ENCODE measurements at places on chromosomes 11 and 22.

DNA sequence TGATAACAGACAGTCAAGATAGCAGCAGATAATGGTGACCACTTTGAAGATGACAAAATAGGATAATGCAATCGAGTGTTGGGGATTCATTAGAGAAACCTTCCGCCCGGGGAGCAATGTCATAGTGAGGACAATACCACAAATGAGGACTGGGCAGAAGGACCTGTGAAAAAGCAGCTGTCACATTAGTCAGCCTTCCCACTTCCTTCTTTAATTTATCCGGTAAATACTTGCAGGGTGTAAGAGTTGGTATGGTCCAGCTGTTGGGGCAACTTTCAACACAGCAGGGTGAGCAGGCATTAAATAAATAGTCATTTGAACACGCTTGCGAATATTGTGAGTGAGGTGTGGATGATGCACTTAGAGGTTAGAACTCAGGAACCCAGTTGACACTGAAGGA is 132.5 kb upstream of the KIRREL3 start:
- no peak for DNase-seq

DNA sequence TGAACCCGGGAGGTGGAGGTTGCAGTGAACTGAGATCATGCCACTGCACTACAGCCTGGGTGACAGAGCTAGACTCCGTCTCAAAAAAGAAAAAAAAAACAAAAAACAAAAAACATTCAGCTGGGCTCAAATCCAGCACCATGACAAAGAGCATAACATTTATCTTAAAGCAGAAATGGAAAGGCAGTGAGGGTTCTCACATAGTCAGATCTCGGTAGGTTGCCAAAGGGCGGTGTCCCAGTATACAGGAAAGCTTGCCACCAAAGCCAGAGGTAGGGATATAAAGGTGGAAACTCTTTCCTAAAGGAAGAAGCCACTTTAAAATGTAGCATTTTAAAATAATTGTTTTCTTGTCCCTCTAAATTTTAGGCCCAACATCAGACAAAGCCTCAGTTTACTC is 22.4 kb upstream of the CAPRIN1 start:
- no peak for DNase-seq

DNA sequence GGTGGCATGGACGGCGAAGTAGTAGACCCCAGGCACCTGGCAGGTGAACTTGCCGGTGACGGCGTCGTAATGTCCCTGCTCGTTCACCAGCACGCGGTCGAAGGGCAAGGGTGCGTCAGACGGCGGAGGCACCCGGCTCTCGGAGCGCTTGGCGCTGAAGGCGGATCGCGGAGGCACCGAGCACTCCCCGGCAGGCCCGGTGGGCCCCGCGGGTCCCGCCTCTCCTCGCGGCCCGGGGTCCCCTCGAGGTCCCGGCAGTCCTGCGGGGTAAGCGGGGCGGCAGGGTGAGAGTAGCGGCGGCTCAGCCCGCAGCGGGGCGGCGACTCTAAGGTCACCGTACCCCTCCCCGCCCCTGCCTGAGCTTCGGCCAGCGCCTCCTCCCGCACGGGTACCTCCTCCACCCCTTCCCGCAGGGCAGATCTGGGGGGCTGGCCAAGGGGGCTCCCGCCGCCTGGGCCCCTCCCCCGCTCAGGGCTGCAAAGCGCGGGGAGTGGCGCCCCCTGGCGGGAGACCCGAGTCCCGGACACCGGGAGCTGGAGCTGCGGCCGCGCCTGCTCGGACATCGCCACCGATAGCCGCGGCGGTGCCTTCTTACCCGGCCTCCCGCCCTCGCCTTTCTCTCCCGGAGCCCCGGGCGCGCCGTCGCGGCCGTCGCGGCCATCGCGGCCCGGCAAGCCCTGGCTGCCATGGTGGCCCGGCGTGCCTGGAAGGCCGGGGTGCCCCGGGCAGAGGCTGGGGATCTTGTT is 921 bp downstream of the C1QTNF5 start:
- DNase-seq: peak; percentile 94

DNA sequence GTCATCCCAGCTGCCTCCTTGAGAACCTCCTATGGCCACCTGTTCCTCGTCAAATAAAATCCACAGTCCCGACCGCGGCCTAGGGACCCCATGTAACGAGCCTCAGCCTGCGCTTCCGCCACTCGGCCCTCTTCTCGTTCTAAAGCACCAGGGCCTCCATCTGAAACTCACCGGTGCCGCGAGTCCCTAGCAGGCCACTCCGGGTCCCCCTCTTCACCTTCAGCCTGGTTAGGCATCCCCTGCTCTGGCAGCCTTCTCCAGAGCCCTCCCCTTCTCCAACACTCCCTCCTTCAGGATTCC is 2.4 kb upstream of the SSTR3 start:
- DNase-seq: no peak

DNA sequence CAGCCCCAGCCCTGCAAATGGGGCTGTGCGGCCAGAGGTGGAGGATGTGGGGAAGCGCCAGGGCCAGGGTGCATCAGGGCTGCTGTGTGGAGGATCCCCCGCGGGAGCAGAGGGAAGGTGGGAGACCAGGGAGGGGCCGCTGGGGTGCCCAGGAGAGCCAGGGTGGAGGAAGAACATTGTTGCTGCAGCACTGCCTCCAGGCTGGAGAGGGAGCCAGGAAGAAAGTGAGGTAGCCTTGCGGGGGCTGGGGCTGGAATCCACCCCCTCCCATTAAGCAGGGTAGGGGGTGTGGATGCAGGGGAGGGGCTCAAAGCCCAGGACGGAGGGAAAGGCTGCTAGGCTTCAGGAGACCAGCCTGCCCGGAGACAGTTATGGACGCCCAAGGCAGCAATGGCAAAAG is 15.0 kb downstream of the CABP7 start:
- DNase-seq: peak; percentile 53

DNA sequence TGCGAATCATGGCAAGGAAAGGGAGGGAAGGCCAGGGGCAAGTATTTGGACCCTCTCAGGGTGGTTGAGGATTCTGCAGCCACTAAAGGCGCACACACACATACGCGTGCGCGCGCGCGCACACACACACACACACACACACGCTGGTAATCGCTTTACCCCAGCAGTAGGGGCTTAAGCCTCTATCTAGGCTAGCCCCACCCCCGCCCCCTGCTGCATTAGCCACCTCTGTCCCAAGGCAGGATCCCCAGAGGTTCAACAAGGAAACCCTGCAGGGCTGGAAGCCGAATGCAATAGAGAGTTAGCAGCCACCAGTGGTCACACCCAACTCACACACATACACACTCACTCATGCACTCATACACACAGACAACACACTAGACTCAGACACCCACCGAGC is 28.6 kb upstream of the ELFN2 start:
- peak; percentile 75 for DNase-seq

GRCh38 chr22:45273452-45274075 is 11.2 kb upstream of the UPK3A start:
- no peak for DNase-seq

GRCh38 chr11:100578831-100579311 is 108.2 kb upstream of the ARHGAP42 start:
- DNase-seq: no peak

- peak; percentile 83 for DNase-seq
Measured at GRCh38 chr11:20156876-20157613, 3.2 kb downstream of the DBX1 start.

DNA sequence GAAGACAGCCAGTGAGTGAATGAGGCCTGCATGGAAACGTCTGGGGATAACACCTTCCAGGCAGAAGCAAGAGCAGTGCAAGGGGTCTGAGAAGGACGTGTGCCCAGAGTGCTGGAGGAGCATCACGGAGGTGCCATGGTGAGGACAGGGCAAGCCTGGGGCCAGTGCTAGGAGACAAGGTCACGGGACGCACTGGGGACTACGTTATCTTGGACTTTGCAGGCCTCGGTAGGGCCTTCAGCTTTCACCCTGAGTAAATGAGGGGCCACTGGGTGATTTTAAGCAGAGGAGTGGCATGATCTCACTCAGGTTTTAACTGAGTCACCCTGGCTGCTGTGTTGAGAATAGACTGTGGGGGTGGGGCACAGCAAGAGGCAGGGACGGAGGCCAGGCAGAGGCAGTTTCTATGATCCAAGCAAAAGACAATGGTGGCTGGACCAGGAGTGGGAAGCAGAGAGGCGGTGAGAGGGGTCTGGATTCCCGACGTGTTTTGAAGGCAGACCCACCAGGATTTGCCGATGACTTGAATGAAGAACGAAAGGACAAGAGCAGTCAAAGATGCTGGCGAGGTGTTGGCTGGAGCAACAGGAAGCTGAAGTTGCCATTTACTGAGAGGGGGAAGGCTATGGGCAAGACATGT is 102.7 kb upstream of the PARVA start:
- DNase-seq: no peak

Data from neural progenitor cell (in vitro differentiated cells).